ENCODE measurements at places on chromosomes 12 and 14.
A peak's percentile ranks its signal among the peaks of the same experiment; 100 is the strongest.

GRCh38 chr14:75493592-75494087 lies 28.6 kb upstream of the BATF start:
- DNase-seq: no peak

- DNase-seq: no peak
Observed at GRCh38 chr12:115930336-115930735, 347.2 kb downstream of the MED13L start.

DNA sequence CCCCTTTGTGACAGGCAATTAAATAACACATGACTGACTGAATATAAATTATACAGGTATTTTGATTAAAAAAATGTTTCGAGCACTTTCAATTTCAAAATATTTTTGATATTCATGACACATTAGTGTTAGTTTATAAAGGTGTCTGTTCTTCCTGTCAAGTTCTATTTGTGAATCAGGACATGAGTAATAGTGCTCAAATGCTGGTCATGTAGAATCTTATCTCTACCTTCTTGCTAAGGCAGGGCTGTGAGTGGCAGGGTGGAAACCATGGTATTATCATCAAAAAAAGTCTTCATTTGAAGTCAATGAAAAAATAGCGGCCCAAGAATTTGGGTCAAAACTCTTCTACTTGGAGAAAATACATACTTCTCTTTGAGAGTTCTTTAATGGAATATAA lies 250.2 kb downstream of the DACT1 start:
- no peak for DNase-seq

GRCh38 chr14:64506721-64507120 lies 2.2 kb downstream of the ZBTB1 start:
- DNase-seq: no peak

GRCh38 chr14:54259821-54260220 lies 137.0 kb upstream of the CDKN3 start:
- no peak for DNase-seq

DNA sequence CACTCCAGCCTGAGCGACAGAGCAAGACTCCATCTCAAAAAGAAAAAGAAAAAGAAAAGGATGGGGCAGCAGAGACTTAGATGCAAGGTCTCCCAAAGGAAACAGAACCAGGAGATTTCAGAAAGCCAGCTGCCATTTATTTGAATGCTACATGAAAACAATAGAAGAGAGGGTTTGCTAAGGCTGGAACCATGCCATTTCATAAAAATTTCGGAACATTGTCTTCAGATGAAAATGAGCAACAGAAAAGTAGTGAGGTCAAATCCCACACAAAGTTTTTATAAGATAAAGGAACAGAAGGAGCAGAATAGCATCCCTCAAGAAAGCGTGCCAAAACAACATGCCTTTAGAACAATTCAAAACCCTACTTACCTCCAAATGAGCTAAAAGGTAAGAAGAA lies 175.3 kb downstream of the ETV6 start:
- no peak for DNase-seq

DNA sequence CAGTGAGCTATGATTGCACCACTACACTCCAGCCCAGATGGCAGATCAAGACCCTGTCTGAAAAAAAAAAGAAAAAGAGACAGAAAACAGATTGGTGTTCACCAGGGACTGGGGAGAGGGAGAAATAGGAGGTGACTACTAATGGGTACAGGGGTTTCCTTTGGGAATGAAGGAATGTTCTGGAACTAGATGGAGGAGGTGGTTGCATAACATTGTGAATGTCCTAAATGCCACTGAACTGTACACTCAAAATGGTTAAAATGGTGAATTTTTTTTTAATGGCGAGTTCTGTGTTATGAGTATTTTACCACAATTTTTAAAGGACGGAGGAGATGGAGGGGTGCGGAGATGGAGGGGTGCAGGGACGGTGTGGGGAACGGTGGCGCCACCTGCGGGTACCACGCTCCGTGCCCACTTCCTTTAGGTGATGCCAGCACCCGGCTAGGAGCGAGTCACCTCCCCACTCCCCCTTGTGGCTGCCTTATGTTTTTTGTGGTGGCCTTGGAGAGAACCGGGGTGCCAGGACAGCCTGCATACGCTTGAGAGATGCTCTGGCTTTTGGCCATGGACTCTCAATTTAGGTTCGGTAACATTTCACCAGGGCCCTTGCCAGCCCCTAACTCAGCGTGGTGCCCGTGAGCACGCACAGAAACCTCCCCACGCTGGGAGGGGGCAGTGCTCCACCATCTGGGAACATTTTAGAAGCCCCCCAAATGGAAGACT lies 16.1 kb downstream of the UBC start:
- DNase-seq: peak; percentile 75

- no peak for DNase-seq
Observed at GRCh38 chr14:99928963-99929362, 135.8 kb downstream of the EML1 start.

Data from activated CD4-positive, alpha-beta T cell treated with anti-CD3 and anti-CD28 coated beads, Interleukin-2, amount 50 U/mL, for 48 hours (primary cell).